ENCODE measurements at places on chromosomes 7 and 10.

DNA sequence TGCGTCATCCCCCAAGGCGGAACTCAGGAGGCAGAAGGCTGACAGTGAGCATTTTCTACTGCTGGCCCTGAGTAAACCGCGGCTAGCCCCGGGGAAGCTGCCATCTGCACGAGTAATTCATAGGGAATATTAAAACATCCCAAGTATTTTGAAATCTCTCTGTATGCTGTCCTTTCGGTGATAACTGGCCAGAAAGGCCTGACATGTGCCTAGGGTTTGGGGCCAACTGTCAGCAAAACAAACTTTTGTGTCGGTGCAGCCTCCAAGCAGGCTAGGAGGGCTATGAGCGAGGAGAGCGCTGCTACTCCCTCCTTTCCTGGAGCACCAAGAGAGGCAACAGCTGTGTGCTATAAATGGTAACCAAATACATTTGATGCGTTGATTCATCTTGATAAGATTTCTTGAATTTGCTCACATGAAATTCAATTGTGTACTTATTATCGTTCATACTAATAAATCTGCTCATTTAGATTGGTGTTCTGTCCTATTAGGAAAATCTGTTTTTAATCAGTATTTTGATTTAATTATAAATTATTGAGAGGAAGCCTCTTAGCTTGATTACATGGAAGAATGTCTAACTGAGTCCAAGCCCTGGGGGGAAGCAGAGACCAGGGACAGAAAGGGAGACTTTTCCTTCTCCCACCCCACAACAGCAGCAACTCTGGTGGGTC lies 124.4 kb upstream of the NPS start:
- DNase-seq, result peak; percentile 36

- DNase-seq, result no peak
Observed at GRCh38 chr7:67344481-67345193, 348.0 kb downstream of the TYW1 start.

DNA sequence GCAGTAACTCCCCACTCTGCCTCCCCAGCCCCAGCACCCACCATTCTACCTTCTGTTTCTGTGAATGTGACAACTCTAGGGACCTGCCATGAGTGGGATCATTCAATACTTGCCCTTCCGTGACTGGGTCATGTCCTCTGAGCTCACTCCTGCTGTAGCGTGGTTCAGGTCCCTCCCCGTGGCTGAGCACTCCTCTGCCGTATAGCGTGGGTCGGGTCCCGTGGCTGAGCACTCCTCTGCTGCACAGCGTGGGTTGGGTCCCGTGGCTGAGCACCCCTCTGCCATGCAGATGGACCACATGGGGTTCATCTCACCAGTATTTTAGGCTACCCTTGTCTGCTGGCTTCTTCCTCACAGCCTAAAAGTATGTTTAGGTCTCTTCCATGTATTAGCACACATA lies 43.0 kb downstream of the INSIG1 start:
- no peak for DNase-seq

DNA sequence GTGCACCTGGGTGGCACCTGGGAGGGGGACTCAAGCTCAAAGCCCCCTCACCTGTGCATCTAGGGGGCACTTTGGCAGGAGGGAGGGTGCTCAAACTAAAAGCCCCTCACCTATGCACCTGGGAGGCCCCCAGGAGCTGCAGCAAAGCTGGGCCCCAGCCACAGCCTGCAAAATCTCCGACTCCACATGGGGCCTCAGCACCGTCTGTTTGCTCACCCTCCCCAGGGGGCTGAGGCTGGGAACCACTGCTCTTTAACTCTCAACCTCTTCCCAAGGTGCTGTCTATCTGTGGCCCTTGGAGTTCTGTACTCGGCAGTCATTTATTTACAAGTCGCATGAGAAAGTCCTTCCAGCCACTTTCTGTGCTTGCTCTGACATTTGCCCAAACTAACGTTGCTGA lies 458.4 kb downstream of the DNAJB6 start:
- no peak for DNase-seq

DNA sequence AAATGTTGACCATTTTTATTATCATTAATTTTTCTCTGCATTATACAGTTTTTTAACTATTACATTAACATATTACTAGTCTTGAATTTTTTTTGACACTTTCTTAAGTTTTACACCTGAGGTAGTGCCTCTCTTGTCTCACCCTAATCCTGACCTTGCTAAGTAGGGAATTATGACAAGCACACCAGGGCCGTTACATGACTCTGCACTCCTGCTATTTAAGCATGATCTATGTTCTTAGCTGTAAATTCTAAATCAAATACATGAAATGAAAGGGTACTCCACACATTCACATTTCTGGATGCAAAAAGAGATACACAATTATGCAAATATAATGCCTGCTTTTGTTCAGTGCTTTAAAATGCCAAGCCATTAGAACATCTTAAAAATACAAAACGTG lies 23.6 kb downstream of the CPVL start:
- no peak for DNase-seq
